ENCODE measurements at places on chromosomes 12 and 14.

GRCh38 chr12:60052483-60052882 is 456.7 kb downstream of the SLC16A7 start:
- DNase-seq: no peak

GRCh38 chr12:22082190-22082701 is 36.2 kb downstream of the CMAS start:
- no peak for DNase-seq

GRCh38 chr14:60878536-60878935 is 102.3 kb downstream of the TRMT5 start:
- DNase-seq: no peak

GRCh38 chr12:121799156-121799841 is 4.5 kb upstream of the SETD1B start:
- no peak for DNase-seq

DNA sequence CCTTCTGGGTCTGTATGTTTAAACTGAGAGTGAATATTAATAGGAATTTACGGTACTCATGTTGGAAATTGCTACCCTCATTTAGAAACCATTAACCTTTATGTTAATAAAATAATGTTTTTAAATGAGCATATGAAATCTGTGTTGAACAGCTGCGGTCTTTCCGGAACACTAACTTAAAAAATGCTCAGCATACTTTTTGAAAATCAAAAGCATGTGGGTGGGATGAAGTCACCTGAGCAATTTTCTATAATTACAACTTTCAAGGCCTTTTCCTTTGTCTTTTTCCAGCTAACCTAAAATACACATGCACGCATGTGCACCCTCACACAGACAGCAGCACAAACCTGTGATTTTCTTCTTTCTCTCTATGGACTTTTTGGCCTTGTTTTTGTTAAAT is 39.8 kb downstream of the BORCS5 start:
- DNase-seq: no peak

GRCh38 chr12:11657511-11657910 is 8.0 kb downstream of the ETV6 start:
- DNase-seq: no peak

DNA sequence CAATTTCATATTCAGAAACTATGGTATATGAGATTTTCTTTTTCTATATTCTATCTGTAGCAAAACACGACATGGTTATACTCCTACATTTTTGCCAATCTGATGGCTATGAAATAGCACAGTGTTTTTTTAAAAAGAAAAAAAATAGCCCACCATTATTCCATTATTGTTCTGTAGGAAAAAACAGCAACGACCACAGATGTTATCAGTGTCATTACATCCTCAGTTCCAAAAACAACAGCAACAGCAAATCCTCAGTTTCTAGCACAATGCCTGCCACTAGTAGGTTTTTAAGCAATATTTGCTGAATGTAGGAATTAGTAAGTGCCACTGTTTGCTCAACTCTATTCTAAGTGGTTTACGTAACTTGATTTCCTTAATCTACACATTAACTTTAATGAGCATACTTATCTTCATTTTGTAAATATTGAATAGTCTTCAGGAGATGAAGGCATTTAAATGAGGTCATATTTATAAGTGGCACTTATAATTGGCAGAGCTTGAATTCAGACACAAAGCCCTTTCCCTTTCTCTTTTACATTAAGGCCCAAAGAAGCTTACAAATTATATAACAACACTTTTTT is 8.3 kb downstream of the RNASE6 start:
- no peak for DNase-seq

DNA sequence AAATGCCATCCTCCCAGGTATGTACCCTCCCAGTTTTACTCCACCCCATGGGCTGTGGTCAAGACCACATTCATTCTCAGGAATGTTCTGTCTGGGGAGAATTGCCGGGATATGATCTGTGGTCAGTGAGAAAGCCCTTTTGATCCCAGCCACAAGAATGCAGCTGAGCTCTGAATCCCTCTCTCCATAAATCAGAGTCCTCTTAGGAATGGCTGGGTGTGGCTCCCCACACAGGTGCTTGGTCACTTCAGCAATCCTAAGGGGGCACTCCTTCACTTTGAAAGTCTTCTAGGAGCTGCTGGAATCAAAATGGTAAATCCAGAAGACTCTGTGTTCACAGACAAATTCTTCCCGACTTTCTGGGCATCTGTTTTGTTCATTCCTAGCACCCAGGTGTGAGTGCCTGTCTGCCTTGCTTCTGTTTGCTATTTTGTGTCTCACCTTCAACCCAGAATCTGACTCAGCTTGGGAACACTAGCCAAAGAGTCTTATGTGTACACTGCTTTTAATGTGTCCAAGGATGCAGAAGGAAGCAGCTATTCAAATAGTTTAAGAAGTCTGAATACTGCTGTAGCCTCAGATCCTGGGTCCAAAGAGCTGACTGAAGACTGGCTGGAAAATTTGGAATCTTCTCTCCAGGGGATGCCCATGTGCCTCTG is 144.6 kb upstream of the CDKN3 start:
- DNase-seq: no peak

DNA sequence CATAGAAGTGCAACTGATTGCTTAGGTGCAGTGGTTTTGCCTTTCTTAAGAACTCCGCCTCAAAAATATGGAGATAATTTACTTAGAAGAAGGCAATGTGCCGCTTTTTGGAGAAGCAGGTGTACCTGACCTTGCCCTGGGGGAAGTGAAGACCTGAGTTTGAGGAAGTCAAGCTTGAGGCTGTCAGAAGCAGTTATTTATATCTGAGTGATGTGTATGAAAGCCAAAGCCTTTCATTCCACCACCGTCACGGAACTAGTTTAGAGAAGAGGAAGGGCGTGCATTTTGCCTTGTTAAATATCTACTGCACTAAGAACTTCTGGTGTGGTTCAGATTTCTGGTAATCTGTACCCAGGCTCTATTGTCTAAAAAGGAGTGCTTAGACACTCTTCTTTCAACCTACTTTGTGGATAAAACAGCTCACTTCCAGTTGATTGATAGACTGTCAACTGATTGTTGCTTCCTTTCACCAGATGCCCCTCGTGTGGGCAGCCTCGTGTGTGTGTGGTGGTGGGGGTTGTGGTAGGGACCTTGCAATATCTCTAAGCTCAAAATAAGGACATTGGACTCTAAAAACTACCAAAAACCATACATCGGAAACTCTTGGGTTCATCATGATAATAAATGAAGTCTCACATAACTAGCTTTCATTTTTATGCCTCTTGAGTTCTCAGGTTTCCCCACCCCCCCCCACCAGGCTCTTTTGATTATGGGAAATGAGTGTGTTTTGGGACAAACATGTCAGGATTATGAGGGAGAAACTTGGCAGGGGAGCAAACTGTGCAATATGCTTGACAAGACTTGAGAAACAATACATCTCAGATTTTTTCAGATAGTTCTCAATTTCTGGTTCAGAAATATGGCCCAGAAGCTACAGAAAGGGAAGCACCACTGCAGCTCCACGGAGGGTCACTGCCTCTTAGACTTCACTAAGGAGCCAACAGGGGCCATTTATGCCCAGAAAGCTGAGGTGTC is 78.6 kb downstream of the ARF6 start:
- DNase-seq: peak; percentile 29

GRCh38 chr12:50550530-50551223 is 45.9 kb downstream of the DIP2B start:
- DNase-seq: no peak

DNA sequence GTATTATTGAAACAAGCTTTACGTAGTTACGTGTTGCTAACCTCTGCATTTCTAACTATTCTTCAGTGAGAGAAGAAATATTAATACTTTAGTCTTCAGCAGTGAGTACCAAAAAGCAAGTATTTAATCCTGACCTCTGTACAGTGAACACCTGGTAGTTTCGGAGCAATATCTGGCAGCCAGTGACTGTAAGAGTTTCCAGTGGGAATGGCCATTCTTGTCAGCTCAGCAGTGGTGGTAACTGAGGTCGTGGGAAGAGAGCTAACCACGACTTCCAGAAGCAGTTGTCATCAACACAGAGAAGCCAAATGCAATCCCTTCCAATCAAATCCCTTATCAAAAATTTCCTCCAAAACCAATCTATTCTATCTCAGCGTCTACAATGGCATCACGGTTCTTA is 1500.2 kb upstream of the FLRT2 start:
- DNase-seq: no peak

DNA sequence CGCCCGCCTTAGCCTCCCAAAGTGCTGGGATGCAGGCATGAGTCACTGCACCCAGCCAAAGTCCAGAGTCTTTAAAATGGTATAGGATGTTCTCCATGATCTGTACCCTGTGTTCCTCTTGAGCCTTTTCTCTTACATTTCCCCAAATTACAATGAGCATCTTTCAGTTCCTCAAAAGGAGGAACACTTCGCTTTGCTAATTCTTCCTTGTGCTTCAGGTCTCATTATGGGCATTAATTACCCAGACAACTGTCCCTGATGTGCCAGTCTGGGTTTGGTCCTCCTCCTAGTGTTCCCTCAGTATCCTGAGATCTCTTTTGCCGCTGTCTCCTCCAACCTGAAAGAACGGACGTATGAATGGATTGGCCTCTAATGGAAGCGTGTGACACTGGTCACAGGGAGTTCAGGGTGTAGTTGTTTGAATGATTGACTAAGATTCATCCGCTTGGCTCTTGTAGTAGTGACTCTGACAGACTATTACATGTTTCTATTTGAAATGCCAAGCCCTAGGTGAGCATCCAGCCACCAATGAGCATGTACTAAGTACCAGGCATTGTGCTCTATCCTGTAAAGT is 8.2 kb downstream of the PRKCH start:
- DNase-seq: no peak

DNA sequence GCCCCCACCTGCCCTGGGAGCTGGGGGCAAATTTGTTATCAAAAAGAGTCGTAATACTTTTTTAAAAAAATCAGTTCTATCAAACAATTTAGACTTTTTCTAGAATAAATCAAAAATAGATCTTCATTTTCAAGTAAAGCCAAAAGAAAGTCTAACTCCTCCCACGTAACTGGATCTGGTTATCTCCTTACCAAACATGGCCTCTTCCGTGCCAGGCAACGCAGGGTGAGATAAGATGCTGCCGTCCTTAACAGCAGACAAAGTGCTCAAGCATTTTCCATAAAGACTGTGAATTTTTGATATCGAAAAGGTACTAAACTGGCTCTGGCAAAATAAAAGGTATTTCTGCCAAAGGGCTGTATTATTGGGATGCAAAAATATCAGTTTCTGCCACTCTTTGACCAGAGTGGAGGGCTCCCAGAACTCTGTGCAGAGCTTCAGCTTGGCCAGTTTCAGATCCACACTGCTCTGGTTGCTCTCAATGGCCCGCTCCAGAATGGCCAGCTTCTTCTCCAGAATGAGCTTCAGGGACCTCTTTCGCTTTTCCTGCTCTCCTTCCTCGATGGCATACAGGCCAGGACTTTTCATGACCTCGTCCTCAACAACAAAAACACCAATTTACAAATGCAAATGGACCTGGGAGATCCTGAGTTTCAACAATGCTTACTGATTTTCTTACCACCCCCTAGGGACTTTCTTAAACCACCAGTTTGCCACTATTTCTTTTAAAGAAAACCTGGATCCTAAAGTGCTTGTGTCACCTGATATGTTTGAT is 29.0 kb downstream of the NRDE2 start:
- no peak for DNase-seq

DNA sequence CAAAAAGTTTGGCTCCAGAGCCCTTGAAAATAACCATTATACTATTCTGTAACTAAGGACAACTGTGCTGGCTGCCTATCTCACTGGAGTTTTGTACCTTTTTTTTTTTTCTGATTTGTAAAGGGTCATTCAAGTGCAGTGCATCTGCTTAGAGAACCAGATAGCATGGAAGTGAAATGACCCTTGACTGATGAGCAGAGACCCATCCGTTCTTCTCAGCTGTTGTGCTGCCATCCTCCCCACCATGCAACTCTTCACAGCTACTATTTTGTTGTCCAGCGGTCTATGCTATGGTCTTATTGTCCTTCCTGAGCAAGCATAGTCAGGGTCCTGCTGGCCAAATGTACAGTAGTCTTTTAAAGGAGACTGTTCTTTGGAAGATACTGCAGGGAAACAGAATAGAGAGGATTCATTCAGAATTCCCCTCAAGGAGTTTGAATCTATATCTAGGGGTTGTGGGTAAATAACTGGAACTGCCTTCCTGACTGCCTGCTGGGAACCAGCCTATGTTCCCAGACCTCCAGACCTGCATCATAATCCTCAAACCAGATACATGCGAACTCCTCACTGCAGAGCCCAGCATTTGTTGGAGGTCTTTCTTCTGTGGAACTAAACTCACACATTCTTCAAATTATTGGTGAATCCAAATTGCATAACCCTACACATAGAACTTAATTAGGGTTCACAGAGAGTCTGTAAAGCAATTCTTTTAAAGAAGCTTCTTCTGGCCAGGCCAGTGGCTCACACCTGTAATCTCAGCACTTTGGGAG is 41.1 kb downstream of the GPR19 start:
- DNase-seq: no peak

DNA sequence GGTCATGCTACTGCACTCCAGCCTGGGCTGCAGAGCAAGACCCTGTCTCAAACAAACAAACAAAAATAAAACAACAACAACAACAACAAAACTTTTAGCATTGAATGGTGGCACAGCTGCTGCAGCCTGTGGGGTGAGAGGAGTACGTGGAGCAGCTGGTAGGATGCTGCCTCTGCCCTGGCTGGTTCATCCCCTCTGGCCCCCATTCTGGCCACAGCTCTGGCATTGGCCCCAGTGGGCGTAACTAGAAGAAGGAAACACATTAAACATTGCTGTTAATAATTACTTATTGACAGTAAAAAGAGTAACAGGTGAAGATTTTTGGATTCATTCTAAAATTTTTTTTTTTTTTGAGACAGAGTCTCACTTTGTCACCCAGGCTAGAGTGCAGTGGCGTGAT is 28.8 kb upstream of the C2CD5 start:
- DNase-seq: no peak

DNA sequence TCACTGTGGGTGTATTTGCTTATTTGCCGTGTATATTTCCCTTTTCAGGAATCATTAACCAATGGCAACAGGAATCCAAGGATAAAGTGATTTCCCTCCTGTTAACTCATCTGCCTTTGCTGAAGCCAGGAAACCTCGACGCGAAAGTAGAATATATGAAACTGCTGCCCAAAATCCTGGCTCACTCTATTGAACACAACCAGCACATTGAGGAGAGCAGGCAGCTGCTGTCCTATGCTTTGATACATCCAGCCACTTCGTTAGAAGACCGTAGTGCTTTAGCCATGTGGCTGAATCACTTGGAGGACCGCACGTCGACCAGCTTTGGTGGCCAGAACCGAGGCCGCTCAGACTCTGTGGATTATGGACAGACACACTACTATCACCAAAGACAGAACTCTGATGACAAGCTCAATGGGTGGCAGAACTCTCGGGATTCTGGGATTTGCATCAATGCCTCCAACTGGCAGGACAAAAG is 135.1 kb downstream of the SAMD4A start:
- peak; percentile 51 for DNase-seq

DNA sequence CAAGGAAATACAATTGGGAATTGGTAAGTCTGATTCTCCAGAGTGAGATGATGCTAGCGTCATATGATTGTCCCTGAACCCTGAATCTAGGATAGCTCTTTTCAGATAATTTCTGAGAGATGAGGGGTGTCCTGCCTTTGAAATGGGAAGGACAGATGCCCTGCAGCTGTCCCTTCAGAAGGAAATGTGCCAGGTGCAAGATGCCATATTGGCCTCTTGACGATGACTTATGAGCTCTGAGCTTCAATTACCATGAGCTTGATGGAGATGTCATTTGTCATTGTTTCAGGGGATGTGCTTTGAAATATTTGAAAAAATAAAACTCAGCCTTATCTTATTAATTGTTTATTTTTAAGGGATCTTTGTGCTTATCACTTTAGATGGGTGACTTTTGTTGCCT is 185.1 kb downstream of the DACT1 start:
- DNase-seq: no peak
